ENCODE measurements at places on chromosomes 3 and 15.

DNA sequence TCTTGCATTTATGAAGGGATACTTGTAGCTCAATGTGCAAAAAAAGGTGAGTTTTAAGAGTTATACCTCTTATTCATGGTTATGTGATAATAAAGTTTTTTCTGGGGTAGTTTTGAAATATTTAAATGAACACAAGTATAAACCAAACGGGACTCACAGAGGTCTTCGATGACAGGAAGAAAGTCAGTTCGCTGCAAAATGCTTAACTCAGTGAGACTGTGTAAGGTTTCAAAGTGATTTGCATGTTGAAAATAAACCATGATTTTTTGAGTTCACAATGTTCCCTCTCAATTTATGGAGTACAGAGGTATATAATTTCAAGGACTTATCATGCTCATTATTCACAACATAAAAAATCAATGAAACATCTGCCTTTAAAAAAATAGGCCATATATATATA, 36.3 kb upstream of the MYH15 start:
- no peak for DNase-seq

DNA sequence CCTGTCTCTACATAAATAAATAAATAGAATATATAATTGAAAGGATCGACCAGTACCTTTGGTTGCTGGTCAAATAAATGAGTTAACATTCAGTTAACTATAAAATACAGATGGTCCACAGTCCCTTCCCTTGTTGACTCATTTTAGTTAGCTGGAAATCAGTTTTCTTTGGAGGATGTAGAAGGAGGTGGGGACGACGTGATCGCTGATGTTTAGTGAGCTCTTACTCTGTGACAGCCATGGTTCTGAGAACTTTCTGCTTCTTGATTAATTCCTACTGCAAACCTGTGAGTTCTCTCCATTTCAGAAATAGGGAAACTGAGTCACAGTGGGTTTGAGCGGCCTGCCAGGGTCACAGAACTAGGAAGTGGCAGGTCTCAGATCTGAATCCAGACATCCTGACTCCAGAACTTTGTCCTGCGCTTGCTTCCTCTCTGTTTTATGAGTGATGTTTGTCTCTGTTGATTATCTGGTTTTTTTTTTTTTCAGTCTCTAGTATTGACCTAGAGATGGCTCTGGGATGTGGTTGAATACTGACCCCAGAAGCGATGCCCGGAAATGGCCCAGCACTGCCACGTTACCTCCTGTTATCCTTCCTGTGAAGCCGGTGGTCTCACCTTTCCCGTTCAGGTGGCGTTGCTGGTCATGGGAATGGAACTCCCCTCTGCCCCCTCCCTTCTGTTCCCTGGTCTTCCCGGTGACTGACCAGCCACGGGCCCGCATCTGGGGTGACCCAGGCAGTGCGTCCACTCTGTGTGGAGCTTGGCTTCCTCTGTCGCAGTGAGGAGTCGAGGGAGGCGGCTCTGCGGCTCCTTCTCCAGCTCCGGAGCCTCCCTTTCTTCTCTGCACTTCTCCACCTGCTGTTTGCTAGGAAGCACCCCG, 18.2 kb downstream of the SYNM start:
- no peak for DNase-seq

DNA sequence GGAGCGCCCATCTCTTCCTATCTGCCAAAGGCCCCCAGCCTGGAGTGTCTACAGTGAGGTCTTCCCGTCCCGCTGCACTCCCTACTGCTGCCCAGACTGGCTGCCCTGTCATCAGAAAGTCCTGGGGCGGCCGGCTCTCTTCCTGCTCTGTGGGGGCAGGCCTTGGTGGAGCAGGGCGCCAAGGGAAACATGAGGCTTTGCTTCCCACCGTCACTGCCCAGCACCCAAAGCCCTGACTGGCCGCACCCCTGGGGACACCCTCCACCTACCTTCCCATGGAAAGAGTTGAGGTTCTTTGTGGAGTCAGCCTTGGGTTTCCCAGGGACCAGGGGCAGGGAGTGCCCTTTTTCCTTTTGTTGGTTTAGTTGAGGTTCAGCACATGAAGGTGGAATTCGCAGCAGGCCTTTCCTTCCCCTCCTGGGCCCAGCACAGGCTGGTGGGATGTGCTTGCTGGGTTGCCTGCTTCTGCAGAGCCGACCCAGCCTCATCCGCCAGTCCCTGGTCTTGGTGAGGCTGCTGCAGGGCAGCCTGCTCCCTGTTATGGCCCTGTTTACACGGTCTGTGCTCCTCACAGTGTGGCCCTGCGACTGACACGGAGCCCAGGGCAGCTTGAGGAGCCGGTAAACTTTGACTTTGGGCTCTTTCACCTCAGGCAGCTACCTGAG, 51.8 kb upstream of the PLXNA1 start:
- no peak for DNase-seq

- no peak for DNase-seq
These were observed 17.4 kb upstream of the KCNMB2 start for GRCh38 chr3:178518660-178519396.

DNA sequence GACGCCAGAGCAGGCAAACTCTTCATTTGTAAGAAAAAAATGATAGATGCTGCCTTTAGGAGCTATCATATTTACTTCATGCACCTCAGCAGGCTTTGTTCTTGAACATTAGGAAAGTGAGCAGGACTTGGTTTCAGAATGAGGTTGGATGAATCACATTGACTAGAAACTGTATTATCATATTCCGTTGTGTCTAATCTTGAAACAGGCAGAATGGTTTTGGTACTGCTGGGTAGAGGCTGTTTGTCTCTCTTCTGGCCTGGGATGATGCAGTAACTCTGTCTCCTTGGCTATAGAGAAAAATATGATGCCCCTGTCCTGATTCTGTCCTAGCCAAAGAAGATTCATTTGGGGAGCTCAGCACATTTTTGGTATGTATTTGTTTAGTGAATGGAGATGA, 344.2 kb upstream of the GRM7 start:
- no peak for DNase-seq

DNA sequence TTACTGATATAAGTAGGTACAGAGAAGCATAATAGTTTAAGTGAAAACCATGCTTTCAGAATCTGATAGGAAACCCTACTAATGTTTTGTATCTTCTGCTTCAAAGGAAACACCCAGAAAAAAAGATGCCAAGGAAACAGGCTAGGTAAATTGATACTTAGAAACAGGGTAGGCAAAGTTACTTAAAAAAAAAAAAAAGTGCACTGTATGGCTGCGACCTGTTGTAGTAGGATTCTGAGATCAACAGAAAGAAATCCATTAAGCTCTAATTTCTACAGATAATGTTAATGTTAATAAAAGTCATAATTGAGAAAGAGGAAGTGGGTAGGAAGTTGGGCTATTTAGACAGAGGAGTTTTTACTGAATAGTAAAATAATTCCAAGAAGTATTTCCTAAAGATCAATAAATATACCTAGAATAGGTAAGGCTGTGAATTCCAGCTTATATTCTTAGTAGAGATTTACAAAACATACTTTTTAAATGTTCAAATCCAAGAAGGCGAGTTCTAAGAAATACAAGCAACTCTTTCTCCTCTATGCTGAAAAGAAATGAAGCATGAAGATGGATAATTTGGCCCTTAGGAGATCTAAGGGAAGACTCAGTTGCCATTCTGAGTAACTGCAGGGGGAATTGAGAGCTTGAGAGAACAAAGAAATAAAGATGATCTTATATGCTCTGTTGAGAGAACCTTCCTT, 24.1 kb upstream of the STT3B start:
- no peak for DNase-seq

DNA sequence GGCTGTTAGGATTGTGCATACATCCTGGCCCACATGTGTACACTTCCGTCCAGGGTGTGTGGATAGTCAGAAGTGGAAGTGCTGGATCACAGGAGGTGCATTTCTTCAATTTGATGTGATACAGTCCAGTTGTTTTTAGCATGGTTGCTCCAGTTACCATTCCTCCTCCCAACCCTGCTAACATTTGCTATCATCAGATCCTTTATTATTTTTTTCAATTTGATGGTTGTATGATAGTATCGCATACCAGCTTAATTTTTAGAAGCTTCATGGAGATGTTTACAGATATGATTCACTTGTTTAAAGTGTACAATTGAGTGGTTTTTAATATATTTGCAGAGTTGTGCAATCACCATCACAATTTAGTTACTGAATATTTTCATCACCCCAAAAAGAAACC, 202.7 kb downstream of the ITPR1 start:
- no peak for DNase-seq

- no peak for DNase-seq
These were observed 878 bp upstream of the RAD51 start for GRCh38 chr15:40693904-40694687.

DNA sequence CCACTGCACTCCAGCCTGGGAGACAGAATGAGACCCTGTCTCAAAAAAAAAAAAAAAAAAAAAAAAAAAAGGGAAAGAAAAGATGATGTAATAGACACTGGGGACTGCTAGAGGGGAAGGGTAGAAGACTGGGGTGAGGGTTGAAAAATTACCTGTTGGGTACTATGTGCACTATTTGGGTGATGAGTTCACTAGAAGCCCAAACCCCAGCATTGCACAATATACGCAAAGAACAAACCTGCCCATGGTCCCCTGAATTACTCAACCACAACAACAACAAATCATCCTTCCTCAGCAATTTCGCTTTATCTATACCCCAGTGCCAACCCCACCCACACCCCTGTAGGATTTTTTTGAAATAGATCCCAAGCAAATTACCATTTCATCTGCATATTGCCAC, 13.5 kb downstream of the NIPA1 start:
- no peak for DNase-seq

GRCh38 chr3:11509173-11510000, 134.3 kb downstream of the VGLL4 start:
- DNase-seq, result peak; percentile 77

- DNase-seq, result no peak
These were observed 18.3 kb downstream of the MAGEL2 start for GRCh38 chr15:23629234-23629805.

- DNase-seq, result no peak
These were observed 52.4 kb upstream of the RGMA start for GRCh38 chr15:93141371-93141794.

- no peak for DNase-seq
These were observed 389 bp downstream of the ARPC4 start for GRCh38 chr3:9793161-9793781.

DNA sequence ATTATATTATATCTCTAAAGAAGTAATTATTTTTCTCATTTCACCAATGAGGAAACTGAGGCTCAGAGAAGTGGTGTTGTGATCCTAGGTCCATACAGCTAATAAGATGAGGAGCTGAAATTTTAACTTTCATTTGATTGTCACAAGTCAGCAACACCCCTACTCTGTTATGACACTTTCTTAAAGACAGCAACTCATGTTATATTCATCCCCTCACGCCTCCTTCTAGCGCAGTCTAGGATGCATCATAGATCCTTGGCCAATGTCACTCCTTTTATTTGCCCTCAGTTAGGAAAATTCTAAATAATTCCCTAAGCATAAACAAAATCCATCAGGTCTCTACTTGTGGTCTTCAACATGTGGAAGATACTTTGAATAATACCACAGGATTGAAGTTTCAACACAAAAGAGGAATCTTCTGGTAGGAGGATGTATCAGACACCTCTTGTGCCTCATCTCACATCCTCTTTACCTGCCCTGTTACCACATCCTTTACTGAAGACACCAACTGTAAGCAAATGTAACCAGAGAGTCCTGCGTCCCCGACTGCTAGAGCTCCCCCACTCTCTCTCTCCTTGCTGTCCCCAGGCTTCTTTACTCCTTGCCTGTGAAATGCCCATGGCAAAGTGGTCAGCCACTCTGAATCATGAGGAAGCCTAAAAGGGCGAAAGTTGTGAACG, 53.7 kb downstream of the TRIM42 start:
- no peak for DNase-seq
